ENCODE measurements at places on chromosomes 4 and X.

GRCh38 chr4:8737075-8737474 lies 134.6 kb downstream of the HMX1 start:
- no peak for DNase-seq

DNA sequence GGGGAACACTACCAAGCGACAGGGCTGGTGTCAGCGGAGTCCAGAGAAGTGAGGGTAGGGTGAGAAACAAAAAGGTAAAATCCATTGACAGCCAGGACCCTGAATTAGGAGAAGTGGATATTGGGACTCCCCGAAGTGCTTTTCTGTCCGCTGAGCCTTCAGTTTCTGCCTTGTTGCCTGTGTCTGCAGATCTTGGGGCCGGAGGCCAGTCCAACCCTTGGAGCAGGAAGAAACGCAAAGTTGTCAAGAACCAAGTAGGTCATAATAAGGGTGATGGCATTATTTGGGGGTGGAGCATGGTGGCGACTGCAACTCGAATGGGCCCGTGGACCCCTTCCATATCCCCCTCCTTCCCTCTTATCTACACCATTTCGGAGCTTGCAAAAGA lies 1.0 kb downstream of the ARMCX1 start:
- DNase-seq = no peak

- no peak for DNase-seq
Observed at GRCh38 chrX:7088968-7089615, 58.4 kb upstream of the STS start.

- no peak for DNase-seq
Observed at GRCh38 chrX:71616672-71617529, 1.4 kb downstream of the CXCR3 start.

DNA sequence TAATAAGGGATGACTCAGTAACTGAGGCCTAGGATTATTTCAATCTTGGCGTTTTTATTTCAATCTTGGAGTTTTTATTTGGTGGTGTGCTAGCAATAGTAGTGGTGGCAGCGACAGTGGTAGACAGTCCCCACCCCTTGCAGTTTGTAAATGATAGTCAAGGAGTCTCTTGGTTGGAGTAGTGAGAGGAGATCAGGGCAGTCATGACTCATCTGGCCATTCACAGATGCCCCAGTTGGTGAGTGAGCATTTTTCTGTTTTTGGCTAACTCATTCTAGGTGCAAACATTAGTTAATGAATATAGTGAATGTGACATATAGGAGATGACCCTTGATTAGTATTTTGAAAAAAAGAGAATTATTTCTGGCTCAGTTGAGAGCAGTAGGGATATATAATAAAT lies 93.5 kb upstream of the ADAD1 start:
- no peak for DNase-seq

- DNase-seq = peak; percentile 67
Observed at GRCh38 chr4:140996766-140997165, 136.5 kb downstream of the RNF150 start.

DNA sequence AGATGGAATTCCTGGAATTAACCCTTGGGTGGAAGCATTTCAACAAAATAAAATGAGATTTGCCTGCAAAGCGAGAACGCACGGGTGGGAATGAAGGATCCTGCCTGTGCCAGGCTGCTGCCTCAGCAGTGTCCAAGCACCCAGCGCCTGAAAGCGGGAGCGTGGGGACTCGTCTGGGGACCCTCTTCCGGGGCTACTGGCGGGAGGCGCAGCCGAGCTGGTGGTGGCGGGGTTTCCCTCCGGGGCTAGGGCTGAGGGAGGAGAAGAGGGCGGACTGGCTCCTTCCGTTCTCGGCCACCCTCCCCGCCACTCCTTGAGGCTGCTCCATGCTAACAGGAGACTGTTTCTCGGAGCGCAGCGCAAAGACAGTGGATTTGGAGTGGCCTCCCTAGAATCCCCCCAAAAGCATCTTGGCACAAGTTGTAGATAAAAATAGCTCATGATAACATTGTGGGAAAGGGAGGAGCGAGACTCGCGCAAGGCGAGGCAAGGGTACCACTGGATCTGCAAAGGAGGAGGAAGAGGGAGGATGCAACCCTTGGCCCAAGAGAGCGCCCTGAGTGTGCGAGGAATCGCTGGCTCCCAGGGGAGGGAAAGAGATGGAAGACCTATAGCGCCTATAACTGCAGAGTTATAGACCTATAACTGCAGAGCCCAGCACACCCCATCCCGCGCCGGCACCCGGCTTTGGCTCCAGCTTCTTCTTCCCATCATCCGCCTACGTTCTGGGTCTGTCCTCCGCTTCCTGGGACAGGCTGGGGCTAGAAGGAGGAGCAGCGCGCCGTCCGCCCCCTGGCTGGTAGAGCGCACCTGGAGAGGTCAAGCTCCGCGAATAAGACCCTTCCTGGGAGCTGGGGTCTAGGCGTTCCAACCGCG lies 1.3 kb downstream of the HS3ST1 start:
- peak; percentile 9 for DNase-seq

DNA sequence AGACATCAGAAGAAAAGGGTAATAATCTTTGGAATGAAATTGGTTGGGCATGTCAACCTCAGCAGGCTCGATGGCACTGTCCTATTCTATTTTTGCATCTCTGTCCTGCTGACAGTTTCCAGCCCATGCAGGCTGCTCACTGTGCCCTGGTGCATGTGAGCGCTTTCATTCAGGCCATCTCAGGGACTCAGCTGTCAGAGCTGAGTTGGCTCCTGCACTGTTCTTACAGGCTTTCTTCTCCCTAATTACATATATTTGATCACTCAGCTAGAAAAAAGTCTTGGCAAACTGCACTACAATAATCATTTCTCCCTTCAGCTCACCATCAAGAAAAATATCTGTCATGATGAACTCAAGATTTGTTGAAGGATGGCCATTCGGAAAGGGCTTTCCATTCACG lies 84.7 kb downstream of the RASL11B start:
- no peak for DNase-seq

DNA sequence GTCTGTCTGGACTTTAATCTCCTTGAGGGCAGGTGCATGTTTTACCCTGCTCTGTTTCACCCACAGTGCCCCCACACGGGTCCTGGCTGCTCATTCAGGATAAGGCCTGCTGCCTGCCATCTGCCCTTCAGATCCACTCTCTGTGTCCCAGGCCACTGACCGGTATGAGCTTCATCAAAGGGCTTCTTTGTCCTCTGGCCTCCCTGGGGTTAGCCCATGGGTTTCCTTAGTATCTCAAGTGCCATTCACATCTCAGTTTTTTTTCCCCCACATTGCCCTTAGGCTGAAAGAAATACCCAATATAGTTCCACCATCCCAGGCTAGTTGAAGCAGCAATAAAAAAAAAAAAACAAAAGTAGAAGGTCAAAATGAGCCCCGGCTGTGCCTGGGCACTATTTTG lies 9.3 kb downstream of the CD99L2 start:
- DNase-seq = no peak

DNA sequence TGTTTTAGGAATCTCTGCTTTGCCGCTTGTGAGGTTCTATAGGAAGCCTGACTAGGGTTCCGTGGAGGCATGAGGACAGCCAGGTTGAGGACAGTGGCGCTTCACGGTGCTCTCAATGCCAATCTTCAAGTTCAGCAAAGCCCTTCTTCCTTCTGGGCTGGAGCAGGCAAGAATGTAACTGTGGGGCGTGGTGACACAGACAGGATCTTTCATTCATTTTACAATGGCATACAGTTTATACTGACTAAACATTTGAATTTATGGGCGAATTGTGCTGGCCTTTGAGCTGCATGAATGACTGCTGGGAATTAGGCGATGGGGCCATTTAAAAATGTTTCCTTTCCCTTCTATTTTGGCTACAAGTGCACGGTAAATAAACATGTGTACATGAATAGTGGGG lies 2.9 kb upstream of the NHS start:
- no peak for DNase-seq

DNA sequence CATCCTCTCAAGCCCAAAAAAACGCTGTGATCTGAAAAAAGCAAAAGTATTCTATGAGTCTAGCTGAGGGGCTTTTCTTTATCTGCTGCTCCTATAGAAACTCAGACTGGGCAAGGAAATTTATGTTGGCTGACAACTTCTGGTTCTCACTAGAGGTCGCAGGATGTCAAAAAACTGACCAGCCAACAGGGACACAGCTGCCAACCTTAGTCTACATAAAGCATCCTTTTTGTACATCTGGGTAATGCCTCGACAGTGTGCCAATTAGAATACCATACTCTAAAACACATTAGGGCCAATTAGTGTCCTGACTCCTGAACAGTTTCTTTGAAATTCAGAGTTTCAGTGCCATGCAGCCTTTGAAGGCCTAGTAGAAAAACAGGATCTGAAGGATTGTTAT lies 8.8 kb upstream of the TLL1 start:
- DNase-seq = peak; percentile 17

DNA sequence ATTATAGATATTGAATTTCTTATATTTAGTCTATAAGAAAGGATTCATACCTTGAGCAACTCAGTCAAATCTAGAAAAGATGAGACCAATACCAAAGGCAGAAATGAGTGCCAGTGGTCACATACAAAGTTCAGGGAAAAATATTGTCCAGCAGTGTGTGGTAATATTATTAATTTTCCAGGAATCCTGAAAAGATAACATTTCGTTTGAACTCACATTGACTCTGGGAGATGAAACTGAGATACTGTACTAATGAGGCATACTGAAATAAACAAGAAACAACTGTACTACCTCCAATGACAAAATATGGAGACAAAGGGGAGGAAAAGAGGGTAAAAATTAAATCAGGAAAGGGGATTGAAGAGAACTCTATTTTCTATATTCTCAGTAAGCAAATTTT lies 212.4 kb downstream of the TRAM1L1 start:
- no peak for DNase-seq

GRCh38 chrX:154090731-154091130 lies 6.8 kb downstream of the MECP2 start:
- no peak for DNase-seq

DNA sequence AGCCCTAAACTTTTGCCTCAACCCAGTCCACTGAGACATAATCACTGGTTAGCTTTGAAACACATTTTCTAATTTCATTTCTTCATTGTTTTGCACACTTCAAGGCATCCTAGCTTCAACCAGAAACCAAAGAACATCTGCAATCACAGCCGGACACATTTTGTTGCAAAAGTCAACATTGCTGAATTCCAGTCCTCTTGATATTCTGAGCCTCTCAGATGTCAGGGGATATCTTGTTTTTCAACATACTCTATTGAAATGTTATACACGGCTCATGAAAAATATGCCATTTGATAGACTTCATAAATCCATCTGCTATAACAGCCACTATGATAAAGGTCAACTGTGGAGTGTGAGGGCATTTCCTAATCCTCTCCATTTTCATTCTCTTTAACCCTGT lies 241.6 kb upstream of the PUDP start:
- peak; percentile 2 for DNase-seq

- DNase-seq = no peak
Observed at GRCh38 chr4:163284304-163284703, 48.1 kb downstream of the NPY1R start.

DNA sequence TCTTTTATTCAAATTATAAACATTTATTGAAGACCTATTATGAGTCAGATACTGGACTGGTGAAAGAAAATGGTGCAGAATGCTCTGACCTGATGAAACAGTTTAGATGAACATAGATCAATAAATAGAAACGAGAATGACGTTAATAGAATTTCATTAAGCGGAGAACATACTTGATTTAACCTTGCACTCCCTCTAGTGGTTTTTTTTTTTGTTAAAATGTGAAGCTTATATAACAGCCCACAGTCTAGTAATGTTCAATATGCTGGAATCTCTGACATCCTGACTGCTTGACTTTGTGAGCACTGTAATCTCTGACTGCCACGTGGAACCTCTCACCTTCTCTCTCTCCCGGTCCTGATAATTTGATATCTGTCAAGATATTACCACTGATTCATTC lies 32.3 kb downstream of the HDAC8 start:
- DNase-seq = no peak

- no peak for DNase-seq
Observed at GRCh38 chr4:135497563-135498152, 1296.1 kb upstream of the PABPC4L start.

DNA sequence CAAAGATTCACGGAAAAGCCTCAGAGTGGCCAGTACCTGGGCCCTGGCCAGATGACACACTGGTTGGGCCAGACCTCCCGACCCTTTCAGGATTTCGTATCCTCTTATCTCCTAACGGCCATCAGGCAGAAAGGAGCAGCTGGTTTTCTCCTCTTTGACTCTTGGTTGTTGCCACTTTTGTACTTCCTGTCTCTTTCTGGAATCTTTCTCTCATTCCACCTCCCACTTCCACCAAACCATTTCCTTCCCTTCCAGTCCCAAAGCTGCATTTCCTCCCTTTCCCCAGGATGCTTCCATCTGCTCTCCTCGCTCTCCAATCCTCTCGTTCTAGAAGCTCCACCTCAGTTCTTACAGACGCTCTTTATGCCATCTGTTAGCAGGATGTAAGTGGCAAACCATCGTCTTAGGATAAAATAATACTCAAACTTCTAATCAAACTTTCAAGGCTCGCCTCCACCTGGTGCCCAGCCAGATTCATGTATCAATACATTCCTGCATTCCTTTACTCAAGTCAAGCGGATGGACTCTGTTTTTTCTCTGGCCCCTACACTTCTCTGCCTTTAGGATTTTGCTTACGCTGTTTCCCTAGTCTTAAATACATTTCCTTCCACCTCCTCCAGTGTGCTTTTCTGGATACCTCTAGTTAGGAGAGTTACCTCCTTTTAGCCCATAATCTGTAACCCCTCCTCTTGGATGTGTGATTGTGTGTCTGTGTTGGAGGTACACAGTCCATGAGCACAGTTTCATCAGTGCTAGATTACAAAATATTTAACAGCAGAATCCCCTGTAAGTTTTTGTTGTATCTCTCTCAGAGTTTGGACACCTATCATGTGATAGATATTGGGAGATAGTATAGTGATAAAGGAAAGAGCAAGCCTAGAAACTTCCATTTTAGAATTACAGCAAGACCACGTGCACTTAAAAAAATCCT lies 70.4 kb downstream of the LDB2 start:
- DNase-seq = no peak

DNA sequence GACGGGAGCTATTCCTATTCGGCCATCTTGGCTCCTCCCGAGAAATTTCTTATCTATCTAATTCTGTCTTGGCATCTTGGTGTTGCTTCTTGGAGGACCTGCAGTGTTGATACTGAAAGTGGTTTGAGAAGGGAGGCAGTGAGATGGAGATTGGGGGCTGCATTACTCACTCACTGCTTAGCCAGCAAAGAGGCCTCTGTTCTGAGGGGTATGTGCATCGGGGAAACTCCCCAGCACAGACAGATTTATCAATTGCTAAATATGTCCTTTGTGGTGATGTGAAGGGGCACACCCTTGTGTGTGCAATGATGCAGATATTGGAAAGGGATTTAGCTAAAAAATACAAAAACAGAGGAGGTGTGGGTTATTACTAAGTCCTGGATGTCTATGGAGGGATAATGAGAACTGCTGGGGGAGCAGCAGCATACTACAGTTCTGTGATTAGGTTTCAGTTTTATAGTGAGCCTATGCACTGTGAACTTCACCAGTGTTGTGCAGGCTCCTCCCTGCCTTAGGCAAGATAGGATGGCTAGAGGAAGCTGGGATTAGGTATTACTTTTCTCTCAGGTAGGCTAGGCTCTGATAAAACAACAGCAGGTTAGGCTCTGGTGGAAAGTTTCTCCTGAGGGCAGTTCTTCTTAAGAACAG lies 279.0 kb downstream of the HS3ST1 start:
- no peak for DNase-seq

- DNase-seq = peak; percentile 47
Observed at GRCh38 chr4:7384003-7384928, 50.5 kb downstream of the PSAPL1 start.

- DNase-seq = no peak
Observed at GRCh38 chr4:67161311-67161710, 384.0 kb downstream of the CENPC start.

Measured in kidney (tissue), 22 donors.